ENCODE measurements at places on chromosomes 16 and 17.

DNA sequence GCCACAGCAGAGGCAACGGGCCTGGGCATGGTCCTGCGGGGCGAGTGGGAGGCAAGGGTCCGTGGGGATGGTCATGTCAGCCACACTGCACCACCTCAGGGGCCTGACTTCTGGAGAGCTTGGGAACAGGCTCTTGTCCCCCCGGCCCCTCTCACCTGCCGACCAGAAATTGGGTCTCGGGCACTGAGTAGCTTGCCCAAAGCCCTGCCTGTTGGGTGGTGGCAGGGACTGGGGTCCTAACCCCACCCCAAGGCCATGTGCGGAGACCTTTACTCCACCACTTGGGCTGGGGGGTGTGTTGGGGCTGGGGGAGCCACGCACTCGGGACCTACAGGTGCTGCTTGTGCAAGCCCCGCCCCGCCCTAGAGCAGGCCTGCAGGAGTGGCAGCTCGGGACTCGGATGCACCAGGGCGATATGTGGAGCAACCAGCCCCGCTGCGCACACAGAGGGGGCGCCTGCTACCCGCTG, 24.2 kb upstream of the CHMP6 start:
- no peak for DNase-seq

DNA sequence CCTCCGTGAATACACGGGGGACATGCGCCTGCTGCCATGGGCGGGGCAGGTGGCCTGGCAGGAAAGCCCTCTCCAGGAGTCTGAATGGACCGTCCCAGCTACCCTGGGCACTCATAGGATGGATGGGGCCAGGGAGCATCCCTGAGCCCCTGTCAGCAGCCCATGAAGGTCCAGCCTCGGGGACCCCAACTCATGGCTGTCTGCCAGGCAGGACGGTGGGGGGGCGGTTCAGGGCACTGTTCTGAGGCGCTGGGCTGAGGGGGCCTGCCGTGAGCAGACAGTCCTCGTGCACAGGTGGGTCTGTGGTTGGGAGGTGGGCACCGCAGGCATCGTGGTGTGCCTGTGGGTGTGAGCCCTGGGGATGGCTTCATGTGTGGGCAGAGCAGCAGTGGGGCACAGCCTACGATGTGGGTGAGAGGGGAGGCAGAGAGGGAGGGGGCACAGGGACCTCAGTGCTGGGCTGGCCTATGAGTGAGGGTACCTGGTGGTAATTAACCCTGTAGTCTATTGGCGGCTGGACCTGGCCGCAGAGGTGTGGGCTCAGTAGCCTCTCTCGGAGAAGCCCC, 6.5 kb upstream of the PKMYT1 start:
- no peak for DNase-seq

DNA sequence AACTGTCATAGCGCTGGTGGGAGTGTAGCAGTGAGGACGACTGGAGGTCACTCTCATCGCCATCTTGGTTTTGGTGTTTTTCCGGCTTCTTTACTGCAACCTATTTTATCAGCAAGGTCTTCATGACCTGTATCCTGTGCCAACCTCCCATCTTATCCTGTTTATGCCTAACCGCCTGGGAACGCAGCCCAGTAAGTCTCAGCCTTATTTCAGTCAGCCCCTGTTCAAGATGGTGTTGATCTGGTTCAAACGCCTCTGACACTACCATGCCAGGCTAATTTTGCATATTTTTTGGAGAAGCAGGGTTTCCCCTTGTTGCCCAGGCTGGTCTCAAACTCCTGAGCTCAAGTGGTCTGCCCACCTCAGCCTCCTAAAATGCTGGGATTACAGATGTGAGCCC, 179.8 kb upstream of the HSBP1 start:
- DNase-seq, result no peak

DNA sequence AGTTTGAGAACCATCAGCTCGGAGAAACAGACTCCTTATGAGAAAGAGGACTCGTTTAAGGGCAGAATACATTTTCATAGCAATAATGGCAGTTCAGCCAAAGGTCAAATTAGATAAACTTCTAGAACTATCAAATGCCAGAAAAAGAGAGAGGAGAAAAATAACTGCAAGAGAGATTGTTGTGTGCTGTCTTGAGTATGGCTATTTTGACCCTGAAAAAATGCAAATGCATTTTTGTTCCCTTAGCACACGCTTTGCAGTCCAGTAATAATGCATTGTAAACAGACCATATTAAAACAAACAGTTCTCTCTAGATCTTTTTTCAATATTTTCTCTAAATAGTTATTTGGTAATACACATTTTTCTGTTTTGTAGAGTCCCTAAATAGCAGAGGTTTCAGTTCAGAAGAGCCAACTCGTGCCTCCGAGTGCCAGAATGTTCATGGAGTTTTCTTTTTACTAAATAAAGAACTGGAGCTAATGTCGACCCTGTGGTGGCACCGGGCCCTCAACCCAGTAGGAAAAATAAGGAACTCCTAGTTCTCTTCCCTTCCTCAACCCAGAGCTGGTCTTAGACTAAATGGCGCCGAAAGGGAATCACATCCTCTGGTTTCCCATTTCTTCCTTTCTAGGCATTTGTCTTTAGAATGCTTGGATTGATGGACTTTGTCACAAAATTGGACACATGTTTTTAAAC, 298.0 kb downstream of the MAP2K4 start:
- DNase-seq, result no peak

DNA sequence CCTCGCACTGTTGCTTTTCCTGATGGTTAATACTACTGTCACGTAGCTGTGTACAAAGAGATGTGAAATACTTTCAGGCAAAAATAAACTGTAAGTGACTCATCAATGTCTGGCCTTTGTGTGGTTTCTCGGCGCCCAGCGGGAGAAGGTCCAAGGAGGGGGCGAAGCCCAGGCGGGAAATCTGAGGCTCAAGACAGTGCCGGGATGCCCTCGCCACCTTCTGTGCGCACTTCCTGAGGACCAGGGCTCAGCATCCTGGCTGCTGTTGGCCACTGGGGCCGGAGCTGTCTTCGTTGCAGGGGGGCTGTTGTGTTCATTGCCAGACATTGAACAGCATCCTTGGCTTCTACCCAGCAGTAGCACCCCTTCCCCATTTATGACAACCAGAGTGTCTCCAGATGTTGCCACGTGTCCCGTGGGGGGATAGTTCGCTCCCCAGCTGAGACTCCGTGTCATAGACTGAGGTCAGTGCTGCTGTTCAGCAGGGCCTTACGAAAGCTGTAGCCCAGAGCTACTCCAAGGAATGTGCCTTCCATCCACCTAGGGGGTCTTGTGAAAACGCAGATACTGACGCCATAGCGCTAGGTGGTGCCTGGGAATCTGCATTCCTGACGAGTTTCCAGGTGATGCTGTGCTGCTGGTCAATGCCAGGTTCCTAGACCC, 67.3 kb upstream of the PLCG2 start:
- DNase-seq, result peak; percentile 91

DNA sequence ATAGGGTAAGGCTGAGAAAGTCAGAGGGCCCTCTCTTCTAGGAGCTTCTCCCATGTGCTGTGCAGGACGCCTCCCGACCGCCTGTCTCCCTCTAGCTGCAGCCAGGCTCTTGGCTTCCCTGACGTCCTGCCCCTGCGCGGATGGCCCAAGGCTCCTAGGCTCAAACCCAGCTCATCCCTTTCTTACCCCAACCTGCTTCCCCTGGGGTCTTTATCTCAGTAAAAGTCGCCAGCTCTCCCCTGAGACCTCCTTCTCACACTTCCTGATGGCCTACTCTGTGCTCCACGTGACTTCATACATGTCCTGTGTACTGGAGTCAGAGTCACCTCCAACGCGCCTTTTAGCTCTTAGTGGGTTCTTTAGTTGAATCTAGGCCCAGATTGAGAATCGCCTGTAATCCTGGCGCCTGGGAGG, 1.1 kb upstream of the ZNF747 start:
- peak; percentile 70 for DNase-seq

Measured in ACHN (cell line).